Anterior cingulate cortex (tissue), 58 donors: ENCODE measurements at places on chromosomes 5 and 9.

GRCh38 chr9:128643519-128644300 is 12.9 kb downstream of the DYNC2I2 start:
- DNase-seq: no peak

- no peak for DNase-seq
These were observed 30.5 kb downstream of the TLR4 start for GRCh38 chr9:117734523-117735314.

GRCh38 chr9:79446523-79447307 is 125.0 kb upstream of the TLE4 start:
- no peak for DNase-seq

DNA sequence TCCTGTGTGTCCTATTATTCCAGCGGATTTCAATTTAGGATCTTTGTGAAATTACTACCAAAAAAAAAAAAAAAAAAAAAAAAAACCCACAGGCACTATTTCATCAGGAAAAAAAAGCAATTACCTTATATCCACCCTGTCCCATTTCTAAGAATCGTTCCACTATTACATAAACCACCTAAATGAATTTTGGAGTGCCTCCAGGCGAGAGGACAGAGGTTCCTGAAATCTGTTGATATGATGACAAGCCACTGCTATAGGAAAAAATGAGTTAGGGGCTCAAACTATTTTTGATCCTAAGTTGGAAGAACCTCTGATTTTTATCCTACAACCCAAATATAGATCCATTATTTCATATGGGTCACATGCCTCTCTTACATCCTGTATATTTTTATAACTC is 177.9 kb downstream of the GNAQ start:
- no peak for DNase-seq

DNA sequence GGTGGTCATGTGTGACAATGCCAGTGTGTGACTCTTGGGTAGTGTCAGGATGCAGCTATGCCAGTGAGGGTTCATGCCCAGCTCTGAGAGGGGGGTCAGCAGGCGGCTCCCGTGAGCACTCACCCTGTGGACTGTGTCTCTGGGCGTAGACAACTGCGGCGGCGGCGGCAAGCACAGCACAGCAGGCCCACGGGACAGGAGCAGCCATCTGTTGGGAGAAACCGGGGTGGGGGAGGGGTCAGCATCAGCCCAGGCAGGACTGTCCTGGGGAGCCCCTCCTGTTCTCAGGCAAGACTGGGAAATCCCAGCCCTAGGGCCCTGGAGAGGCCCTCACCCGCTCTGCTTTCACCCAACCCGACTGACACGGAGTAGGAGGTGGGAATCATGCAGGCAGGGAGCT is 20.8 kb downstream of the CNTFR start:
- no peak for DNase-seq

GRCh38 chr9:6909181-6909580 is 151.4 kb downstream of the KDM4C start:
- DNase-seq: no peak
